ENCODE measurements at places on chromosomes 1 and 21. TPM values are rescaled to one million over a fixed set of nuclear protein-coding genes. Genes with fewer than 3 reads are reported as not detected.

Gene OR2L13
- total RNA-seq: not detected

Gene LSS
- 103 TPM for total RNA-seq

Gene PPIE
- 32.4 TPM for total RNA-seq

Gene CLDN17
- 2.2 TPM for total RNA-seq

Gene LGALS8
- total RNA-seq: 38.1 TPM

Gene TRAPPC3
- 52.1 TPM for total RNA-seq

Gene HSPG2
- total RNA-seq: 179 TPM

Gene CACNA1S
- total RNA-seq: not detected

Gene FAM151A
- not detected for total RNA-seq

Gene KRTAP19-6
- not detected for total RNA-seq

Gene PADI4
- total RNA-seq: 0.74 TPM

Gene USH2A
- under 0.01 TPM for total RNA-seq

Gene SLC9C2
- total RNA-seq: not detected

Gene ANKRD35
- total RNA-seq: 17.9 TPM

Gene BMP8B
- 0.98 TPM for total RNA-seq

Gene EFNA4
- 13.8 TPM for total RNA-seq

Gene TFAP2E
- total RNA-seq: 6.4 TPM

Gene SYT11
- total RNA-seq: 20.9 TPM

Gene SPRR1B
- total RNA-seq: 216 TPM

Gene EPHB2
- total RNA-seq: 3.9 TPM

Gene COL8A2
- 6.4 TPM for total RNA-seq

Gene KCNE1
- 2.2 TPM for total RNA-seq

Gene BSND
- not detected for total RNA-seq

Gene KMO
- 4.7 TPM for total RNA-seq

Gene NES
- 16.0 TPM for total RNA-seq

Gene SLFNL1
- total RNA-seq: 1.2 TPM

Gene GBP7
- not detected for total RNA-seq

Gene KRTAP10-8
- not detected for total RNA-seq

Gene TEDDM1
- not detected for total RNA-seq

Gene TNFRSF14
- total RNA-seq: 49.6 TPM

Gene HCN3
- total RNA-seq: 4.2 TPM

Gene PDPN
- 43.7 TPM for total RNA-seq

Gene TCHHL1
- total RNA-seq: not detected

Gene CD84
- 8.1 TPM for total RNA-seq

Gene SPATA45
- total RNA-seq: not detected

Gene NEK2
- 1.7 TPM for total RNA-seq

Gene LCE1B
- not detected for total RNA-seq

Gene APCS
- total RNA-seq: not detected

Gene GJA5
- total RNA-seq: 11.5 TPM

All from vagina (tissue), 2 donors.